ENCODE measurements at places on chromosomes 13 and 19.

- DNase-seq = no peak
Observed at GRCh38 chr19:53853707-53854106, 14.0 kb upstream of the MYADM start.

GRCh38 chr13:51733374-51734298 lies 70.3 kb downstream of the DHRS12 start:
- DNase-seq = no peak

DNA sequence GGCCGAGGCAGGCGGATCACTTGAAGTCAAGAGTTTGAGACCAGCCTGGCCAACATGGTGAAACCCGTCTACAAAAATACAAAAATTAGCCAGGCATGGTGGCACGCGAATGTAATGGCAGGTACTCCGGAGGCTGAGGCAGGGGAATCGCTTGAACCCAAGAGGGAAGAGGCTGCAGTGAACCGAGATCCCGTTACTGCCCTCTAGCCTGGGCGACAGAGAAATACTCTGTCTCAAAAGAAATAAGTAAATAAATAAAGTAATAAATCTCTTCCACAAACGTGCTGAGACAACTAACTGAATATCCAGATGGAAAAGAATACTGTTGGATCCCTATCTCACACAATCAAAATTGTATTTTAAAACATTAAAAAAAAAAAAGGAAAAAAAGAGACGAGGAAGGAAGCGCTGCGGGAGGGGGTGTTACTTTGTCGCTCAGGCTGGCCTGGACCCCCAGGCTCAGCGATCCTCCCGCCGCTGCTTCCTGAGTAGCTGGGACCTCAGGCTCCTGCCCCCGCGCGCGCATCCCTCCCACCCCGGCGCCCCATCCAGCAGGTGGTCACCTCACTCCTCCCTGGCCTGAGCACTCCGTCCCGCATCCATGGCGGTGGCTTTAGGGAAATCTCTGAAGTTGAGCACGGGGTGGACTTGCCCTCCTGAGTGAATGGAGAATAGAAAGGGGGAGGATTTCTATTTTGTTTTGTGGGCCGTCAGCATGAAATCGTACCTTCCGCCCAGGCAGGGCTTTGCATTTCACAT lies 628 bp upstream of the ZNF813 start:
- no peak for DNase-seq

- peak; percentile 76 for DNase-seq
Observed at GRCh38 chr19:42850981-42851717, 28.4 kb downstream of the PSG1 start.

All from T1000 (cell line).